ENCODE measurements at places on chromosomes 12 and 14.

GRCh38 chr12:113232840-113233585 lies 11.7 kb downstream of the TPCN1 start:
- DNase-seq: peak; percentile 91

DNA sequence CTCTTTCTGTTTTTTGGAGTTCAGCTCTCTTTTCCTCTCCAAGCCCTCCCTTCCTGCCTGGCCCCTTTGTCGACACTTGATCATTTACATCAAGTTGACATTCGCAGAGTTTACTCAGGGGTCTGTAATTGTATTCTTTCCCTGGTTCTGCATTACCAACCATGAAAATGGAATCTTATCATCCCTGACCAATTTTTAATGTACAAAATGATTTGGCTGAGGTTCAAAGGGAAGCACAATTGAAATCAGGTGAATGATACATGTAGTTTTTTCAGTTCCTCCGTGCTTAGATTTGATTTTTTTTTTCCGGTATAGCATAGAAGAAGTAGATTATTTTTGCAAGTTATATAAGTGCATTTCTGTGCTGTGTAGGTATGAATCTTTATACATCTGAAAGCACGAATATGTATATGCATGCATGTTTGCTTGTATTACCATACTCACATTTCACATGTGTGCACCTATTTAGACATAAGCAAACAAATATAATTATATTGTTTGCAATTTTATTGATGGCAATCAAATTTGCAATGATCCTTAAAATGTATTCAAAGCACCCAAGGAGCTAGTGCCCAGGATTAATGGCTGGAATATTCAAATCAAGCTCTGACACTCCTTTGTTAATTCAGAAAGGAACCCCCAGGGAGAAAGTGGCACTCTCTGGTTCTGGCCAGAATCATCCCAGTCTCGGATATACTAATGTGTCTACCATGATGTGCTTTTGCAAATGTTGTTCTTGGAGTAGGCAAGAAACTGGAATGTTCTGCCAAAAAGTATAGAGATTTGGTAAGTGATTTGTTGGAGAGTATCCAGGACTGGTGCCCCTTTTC lies 189.3 kb downstream of the VRK1 start:
- no peak for DNase-seq

DNA sequence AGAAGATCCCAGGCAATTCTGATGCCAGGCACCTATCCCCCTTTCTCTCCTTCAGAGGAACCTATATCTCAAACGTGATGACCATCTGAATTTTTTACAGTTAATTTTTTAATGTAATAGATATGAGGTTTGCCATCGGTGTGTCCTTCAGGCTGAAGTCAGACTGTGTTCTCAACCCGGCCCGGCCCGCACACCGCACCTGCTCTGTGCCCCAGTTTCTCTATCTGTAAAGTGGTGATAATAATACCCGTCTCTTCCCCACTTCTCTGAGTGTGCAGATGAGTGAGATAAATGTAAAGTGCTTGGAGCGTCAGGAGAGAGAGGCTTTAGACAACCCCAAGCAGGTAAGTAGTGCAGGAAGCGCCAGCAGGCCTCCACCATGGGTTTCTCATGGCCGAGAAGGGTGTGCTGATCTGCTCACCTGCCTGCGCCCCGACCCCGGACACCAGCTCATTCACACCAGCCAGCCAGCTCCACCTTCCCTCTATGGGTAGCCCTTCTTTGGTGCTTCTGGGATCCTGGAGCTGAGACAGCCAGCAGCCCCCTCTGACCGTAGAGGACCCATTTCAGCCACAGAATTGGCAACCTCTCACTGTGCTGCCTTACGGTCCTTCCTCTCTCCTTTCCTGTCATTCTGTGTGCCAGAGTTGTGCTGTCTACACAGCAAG lies 80.0 kb downstream of the ZFP36L1 start:
- DNase-seq: no peak

DNA sequence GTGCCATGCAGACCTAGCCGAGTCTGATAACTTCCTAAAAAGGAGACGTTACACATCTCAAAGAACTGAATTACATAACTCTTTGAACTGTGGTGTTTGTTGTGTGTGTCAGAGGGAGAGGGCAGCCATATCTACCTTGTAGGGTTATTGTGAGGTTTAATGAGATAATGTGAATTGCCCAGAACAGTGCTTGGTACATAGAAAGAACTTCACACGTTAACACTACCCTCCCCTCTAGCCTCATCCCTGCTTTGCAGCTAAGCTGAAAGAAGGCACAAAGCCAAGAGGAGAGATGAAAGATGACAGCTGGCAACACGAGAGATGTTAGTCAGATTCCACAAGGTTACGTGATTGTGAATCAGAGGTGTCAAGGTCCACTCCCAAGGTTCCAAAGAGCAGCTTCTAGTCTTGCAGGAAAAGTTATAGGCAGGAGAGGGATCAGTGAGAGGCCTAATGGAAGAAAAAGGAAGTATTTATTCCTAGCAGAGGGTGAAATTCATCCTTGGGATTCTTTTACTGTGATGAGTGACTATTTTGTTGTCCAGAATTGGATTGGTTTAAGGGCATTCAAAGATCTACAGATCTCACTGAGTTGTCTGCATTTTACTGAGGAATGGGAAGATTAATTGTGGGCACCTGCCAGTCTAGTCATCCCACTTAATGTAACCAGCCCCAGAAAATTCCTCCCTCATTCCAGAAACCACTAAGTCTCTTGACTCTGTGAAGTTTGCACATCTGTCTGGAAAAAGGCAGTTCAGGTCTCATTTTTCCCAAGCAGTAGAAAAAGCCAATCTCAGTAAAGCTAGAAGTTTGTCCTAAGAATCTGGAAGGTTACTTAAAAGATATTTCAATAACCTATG lies 25.9 kb upstream of the WNK1 start:
- no peak for DNase-seq

GRCh38 chr12:100518376-100518775 lies 44.7 kb downstream of the NR1H4 start:
- DNase-seq: no peak

- no peak for DNase-seq
Measured at GRCh38 chr12:14279845-14280244, 85.6 kb upstream of the ATF7IP start.

- peak; percentile 69 for DNase-seq
Measured at GRCh38 chr12:50174971-50175715, 8.0 kb upstream of the CERS5 start.

DNA sequence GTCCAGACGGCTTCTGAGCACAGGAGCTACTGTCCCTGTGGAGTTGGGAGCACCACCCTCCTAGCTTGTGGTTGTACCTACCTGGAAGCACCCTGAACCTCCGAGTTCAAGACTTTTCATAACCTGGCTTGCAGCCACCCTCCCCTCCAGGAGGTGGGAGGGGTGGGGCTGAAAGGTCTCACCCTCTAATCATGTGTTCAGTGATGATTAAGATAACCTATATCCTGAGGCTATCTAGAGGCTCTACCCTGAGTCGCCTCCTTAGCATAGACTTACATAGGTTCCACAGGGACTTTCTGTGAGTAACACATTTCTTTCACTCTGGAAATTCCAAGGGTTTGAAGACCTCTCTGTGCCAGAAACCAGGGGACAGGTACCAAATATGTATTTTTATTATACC lies 146.5 kb downstream of the CFAP54 start:
- no peak for DNase-seq

- DNase-seq: no peak
Measured at GRCh38 chr14:99163446-99163845, 108.6 kb downstream of the BCL11B start.

DNA sequence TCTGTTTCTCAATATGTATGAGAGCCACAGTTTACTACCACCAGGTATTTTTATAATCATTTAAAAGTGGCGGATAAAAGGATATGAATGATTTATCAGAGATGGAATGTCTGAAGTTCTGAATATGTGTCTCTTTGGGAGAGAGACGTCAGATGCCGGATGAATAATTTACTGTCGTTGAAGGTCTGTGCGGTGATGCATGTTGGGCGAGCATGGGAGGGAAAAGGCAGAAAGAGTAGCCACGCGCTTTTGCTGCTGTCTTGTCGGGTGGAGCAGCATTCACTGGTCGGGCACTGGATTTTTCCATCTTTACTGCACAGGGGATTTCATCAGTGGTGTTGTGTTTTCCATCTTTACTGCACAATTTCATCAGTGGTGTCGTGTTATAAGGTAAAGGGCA lies 65.6 kb downstream of the SYNE2 start:
- DNase-seq: no peak

DNA sequence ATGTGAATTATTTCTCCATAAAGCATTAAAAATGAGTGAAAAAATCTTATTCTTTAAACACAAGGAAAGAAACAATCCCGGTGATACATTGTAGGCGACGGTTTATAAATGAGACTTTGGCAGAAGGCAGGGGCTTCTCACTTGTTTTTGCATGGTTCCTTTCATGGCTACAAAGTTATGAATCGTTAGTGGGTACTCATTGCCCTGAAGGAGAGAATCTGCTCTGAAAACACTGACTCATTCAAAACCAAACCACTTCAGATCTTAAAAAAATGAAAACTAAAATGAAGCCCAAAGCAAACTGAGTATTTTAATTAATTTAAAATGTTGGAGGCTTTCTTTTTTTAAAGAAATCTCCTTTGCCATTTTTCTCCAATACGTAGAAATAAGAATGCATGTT lies 41.4 kb upstream of the AMIGO2 start:
- no peak for DNase-seq

DNA sequence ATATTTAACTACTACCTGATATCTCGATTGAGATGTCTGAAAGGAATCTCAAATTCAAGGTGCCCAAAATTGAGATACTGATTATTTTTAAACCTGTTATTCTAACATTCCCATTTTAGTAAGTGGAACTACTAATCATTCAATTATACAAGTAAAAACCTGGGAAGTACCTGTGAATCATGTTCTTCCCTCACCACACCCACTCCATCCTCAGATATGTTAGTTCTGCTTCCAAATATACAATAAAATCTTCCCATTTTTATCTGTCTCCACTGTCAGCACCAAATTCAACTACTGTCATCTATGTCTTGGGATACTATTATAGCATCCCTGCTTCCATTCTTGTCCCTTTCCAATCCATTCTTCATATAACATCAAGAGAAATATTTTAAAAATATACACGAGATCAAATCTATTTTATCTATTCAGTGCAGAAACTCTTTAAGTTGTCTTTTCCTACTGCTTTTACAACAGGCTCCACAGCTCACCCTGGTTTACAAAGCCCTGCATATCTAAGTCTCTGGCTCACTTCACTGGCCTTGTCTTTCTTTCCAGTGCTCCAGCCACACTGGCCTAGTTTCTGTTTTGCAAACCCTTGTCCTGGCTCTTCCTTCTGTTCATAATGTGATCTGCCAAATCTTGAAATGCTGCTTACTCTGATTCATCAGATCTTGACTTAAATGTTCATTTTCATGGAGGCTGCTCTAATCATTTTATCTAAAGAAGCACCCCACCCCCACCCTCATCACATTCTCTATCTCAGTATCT lies 122.3 kb downstream of the PTPRR start:
- no peak for DNase-seq

DNA sequence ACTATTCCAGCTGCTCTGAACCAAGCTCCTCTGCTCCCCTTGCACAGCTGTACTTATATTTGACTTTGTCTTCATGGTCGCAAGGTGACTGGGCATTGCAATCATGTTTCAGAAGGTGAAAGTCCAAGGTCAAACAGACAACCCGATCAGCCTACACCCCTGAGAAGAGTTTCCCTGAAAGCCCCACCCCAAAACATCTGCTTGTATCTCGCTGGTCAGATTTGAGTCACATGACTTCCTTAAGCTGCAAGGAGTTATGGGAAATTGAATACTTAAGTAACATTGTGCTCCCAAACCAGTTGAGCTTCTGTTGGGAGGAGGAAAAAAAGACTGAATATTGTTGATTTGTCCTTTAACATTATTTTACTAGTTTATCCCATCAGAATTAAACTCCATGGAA lies 83.4 kb upstream of the FZD10 start:
- DNase-seq: no peak

DNA sequence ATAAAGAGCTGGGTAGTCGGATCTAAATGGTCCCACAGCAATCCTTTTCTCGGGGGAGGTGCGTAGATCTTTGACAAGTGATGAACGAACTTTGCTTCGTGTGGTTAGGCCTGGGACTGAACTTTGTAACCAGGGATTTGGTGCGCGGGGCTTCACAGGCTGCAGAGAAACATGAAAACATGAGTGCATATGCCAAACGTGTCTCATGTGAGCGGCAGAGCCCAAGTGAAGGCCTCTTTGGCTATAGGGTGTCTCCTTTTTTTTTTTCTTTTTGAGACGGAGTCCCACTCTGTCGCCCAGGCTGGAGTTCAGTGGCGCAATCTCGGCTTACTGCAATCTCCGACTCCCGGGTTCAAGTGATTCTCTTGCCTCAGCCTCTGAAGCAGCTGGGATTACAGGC lies 12.0 kb upstream of the RIOX1 start:
- no peak for DNase-seq

GRCh38 chr12:91331371-91331770 lies 148.8 kb upstream of the DCN start:
- no peak for DNase-seq

- no peak for DNase-seq
Measured at GRCh38 chr14:87049950-87050349, 943.0 kb downstream of the GALC start.

DNA sequence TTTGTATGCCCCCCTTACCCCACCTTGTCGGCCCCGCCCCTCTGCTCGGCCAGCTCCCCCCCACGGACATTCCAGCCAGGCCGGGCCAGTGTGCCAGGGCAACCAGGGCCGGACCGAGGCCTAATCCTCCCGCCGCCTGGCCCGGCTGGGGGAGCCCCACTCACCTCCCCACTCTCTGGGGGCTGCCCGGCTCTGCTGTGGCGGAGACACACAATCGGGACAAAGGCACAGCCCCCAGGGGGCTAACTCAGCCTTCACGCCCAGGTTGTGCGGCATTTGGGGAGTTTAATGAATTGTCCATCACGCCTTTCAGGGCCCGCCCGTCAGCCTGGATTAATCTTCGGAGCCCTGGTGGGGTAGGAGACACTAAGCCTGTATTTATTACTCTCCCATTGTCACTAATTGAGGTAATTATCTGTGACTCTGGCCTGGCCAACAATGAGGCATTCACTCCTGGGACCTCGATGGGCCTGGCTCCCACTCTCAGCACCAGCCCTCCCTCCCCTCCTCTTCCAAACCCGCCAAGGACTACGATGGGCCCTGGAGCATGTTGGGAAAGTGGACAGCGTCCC lies 8.7 kb downstream of the WNT1 start:
- no peak for DNase-seq

GRCh38 chr12:75481013-75481705 lies 604 bp downstream of the GLIPR1 start:
- DNase-seq: no peak

DNA sequence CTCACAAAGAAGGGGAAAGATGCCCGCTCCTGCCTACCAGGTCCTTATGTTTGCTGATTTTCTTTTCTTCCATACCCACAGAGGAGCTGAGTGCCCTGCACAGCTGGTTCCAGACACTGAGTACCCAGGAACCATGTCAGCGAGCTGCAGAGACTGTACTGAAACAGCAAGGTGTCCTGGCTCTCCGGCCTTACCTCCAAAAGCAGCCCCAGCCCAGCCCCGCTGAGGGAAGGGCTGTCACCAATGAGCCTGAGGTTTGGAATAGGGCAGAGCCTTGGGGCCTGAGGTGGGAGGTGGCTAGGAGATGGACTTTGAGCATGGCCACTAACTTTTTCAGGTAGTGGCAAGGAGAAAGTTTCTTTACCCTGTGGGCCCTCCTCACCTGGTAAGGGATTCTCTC lies 2.3 kb downstream of the MARS1 start:
- DNase-seq: no peak

Data from NCI-H187 (cell line).